ENCODE measurements at places on chromosomes 2 and 18.

DNA sequence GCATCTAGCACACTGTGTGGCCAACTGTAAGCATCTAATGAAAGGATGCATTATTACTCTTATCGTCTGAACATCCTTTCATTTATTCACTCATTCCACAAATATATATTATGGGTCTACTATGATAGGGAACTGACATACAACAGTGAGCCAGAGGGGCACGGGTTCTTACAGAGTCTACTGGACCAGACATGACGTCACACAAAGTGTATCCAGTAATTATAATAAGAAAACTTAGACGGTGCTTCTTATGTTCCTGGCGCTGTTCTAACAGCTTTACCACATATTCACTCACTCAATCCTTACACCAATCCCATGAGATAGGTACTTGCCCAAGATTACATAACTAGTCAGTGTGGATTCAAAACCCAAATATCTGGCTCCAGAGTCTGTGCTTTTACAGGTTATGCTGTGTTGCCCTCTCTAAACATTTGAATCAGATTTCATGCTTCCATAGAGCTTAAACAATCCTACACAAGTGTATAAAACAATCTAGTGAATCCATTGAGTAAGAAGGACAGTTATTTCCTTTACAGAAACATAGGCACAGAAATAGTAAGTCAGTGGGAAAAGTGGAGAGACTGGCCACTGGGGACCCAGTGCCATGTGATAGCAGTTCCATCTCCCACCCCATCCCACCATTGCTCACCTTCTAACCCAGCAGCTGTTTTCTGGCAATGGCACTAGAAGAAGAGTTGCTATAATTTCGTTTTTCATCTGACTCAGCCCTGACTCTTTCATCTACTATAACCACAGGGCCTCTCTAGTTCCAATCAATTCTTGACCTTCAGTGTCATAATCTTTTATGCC lies 24.2 kb upstream of the ARL5A start:
- no peak for DNase-seq

DNA sequence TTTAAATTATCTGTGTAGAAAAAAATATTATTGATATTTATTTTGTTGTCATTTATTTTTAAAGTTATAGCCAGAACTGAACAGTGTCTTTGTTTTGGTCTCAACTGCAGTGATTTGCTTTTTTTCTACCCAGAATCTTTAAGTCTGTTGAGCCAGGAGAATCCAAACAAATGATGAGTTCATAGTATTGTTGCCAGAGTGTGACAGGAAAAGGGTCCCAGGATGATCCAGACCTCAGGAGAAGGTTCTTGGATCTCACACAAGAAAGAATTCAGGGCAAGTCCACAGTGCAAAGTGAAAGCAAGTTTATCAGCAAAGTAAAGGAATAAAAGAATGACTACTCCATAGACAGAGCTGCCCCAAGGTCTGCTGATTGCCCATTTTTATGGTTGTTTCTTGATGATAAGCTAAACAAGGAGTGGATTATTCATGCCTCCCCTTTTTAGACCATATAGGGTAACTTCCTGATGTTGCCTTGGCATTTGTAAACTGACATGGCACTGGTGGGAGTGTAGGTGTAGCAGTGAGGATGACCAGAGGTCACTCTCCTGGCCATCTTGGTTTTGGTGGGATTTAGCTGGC lies 127.1 kb downstream of the AGPS start:
- DNase-seq = no peak

GRCh38 chr2:100404411-100404810 lies 13.1 kb downstream of the CHST10 start:
- DNase-seq = no peak

DNA sequence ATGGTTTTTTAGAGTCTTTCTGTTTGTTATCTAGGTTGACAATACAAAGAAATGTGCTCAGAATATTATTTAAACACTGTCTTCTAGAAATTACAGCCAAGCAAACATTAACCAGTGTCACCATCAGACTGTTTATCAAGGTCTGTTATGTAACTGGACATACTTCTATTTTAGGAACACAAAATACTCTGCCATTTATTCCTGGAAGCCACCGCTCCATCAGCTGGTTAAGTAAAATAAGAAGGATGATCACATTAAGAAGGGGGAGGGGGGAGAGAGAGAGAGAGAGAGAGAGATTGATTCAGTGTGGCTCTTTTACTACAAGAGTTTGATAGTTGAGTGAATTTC lies 47.9 kb downstream of the MBP start:
- no peak for DNase-seq

DNA sequence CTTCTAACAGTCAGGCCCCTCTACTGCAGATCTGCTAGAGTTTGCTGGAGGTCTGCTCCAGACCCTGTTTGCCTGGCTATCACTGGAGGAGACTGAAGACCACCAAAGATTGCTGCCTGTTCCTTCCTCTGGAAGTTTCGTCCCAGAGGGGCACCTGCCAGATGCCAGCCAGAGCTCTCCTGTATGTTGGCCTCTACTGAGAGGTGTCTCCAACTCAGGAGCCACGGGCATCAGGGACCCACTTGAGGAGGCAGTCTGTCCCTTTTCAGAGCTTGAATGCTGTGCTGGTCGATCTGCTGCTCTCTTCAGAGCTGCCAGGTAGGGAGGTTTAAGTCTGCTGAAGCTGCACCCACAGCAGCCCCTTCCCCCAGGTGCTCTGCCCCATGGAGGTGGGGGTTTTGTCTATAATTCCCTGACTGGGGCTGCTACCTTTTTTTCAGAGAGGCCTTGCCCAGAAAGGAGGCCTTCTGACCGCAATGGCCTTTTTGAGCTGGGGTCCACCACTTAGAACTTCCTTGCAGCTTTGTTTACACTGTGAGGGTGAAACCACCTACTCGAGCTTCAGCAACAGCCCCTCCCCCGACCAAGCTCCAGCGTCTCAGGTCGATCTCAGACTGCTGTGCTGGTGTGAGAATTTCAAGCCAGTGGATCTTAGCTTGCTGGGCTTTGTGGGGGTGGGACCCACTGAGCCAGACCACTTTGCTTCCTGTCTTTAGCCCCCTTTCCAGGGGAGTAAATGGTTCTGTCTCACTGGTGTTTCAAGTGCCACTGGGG lies 566.0 kb downstream of the NR4A2 start:
- DNase-seq = no peak

DNA sequence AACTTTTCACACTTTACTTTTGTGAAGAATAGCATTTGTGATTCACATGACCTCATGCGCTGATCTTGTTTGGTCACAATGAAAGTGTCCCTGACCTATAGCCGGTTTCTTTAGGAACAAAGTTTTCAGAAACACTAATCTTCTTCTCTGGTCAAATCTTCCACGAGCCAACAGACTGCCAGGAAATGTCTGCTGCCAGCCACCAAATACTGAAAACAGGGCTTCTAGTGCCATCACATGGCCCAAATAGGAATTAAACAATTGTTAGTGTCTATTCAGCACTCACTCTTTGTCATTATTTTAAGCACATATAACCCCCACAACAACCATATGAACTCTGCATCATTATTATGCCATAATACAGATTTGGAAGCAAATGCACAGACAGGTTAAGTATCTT lies 286.5 kb upstream of the SYT4 start:
- no peak for DNase-seq

GRCh38 chr2:221461901-221462300 lies 110.2 kb downstream of the EPHA4 start:
- DNase-seq = no peak

- no peak for DNase-seq
Observed at GRCh38 chr2:24474053-24474452, 17.0 kb upstream of the NCOA1 start.

- no peak for DNase-seq
Observed at GRCh38 chr2:73202156-73203054, at the start of gene NOTO. Gene NOTO, plus strand, starts transcription at chr2:73202574. Its CDS starts 93 bp downstream, at chr2:73202667.

DNA sequence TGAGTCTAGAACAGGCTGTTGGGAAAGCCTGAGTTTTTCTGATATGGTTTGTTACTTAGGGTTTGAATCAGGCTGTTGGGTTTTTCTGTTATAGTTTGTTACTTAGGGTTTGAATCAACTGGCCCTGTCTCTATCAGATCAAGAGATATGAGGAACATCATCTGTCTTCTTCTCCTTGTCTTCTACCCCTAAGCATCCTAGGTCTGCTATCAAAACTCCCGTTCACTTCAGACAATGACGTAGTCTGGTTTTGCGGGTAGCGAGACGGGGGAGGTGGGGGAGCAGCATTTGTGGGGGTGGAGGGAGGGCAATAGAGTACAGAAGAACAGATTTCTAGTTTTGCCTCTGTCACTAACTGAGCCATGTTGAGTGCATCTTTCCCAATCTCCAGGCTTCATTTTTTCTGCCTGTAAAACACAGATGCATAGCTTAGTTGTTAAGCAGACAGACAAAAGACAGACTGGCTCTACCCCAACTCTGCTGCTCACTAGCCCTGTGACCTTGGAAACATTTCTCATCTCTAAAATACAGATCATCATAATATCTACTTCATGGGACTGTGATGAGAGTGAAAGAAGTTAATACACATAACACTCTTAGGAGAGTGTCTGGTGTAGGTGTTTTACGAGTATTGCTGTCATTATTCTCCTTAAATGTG lies 9.1 kb downstream of the TNP1 start:
- no peak for DNase-seq

- no peak for DNase-seq
Observed at GRCh38 chr2:38997781-38998180, 108.1 kb downstream of the ARHGEF33 start.

- no peak for DNase-seq
Observed at GRCh38 chr2:197244349-197244748, 66.2 kb downstream of the ANKRD44 start.

DNA sequence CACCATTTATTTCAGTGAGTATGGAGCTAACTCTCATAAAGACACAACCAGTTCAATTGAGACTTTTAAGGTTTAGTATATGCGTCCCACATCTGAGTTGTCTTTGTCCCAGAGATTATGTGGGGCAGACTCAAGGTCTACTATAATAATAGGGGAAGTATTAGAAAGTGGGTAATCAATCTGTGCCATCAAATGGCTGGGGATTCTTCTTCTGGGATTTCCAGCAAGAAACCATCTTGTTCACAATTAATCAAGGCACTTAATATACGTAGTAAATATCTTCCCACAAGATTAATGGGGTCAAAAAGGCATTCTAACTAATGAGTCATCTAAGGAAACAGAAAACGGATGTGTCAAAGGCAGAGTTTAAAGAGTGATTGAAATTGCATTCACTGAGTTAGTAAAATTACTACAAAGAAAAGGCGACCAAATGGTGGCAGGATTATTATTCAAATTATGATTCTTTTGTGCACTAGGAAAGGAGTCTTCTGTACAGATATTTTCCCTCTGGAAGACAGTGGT lies 179.8 kb upstream of the REG3G start:
- DNase-seq = no peak

DNA sequence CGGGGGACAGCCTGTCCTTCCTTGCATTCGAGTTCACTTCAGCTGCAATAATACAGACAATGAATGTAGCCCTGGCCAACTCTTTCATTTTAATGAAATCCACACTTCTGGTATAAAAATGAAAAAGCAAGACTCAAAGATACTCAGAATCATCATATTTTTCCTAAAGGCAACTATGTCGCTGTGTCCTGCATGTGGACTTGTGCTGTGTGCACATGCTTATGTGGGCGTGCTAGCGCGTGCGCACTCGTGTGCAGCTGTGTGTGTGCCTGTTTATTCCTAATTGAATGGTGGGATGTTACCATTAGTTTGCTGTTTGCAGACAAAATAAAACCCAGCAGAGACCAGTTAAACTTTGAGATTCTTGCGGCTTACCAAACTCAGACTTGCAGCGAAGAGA lies 49.6 kb downstream of the SMIM21 start:
- DNase-seq = no peak

- DNase-seq = no peak
Observed at GRCh38 chr2:69742322-69742952, 503 bp downstream of the ANXA4 start.

- no peak for DNase-seq
Observed at GRCh38 chr2:200028998-200029397, 73.6 kb downstream of the MAIP1 start.

DNA sequence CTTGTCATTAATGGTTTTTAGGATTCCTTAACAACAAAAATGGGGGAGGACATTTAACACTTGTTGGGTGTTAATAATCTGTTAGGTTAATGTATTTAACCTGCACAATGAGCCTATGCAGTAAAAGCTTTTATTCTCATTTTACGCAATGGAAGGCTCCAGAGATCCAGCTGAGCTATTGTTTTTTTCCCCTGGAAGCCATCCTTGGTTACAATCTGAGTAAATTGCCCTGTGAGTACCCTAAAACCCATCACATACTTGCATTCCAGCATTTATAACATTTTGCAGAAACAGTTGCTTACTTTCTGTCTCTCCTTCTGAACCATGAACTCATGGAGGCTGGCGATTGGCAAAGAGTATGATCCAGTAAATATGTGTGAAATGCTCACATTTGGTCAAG lies 30.2 kb upstream of the DOCK10 start:
- no peak for DNase-seq

- no peak for DNase-seq
Observed at GRCh38 chr18:48889981-48890762, 60.6 kb downstream of the SMAD7 start.

- no peak for DNase-seq
Observed at GRCh38 chr2:147558620-147559019, 286.2 kb upstream of the ACVR2A start.

DNA sequence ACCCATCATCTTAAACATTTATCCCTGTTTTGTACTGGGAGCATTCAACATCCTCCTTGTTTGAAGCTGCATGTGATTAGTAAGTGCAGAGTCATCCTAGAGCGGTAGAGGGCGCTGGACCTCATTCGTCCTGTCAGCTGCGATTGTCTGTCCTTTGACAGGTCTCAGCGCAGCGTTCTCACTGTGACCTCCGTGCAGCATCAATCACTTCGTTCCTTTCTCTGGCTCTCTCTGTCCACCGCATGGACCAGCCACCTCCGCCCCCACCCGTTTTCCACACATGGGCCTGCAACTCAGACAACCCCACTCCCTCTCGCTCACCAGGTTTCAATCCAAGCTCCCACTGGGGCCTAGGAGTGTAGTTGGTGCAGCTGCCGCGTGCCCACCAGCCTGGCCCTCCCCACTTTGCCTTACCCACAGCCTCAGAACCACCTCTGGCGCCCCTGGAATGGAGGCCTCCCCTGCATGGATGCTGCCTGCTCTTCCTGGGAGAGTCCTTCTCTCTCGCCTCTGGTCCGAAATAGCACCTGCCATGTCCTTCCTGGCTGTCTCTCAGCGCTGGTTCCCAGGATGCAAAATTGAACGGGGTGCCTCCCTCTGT lies 90.5 kb downstream of the NDUFA10 start:
- DNase-seq = peak; percentile 20

- no peak for DNase-seq
Observed at GRCh38 chr2:186399082-186399644, 86.9 kb upstream of the ZC3H15 start.

- no peak for DNase-seq
Observed at GRCh38 chr2:199485732-199486335, 28.1 kb upstream of the SATB2 start.

DNA sequence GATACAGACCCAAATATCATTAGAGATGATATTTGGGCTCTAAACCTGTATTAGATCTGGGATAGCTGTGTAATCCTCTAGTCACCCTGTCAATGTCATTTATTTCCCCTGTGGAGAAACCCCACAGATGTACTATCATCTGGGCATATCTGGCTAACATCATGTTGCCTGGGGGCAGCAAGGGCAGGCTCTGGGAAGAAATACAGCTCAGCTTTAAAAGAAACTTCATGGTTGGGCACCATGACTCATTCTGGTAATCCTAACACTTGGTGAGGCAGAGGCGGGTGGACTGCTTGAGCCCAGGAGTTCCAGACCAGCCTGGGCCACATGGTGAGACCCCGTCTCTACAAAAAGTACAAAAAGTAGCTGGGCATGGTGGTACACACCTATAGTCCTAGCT lies 282.5 kb downstream of the SLC8A1 start:
- DNase-seq = no peak

- DNase-seq = no peak
Observed at GRCh38 chr2:230739961-230740360, 27.3 kb downstream of the CAB39 start.

GRCh38 chr18:3402982-3403451 lies 47.0 kb upstream of the TGIF1 start:
- DNase-seq = no peak

Data from activated T-helper 1 cell treated with anti-CD3 and anti-CD28 coated beads, Interleukin-2, amount 50 U/mL, for 16 hours (primary cell).